ENCODE measurements at places on chromosomes 12 and 14. TPM values are rescaled to one million over a fixed set of nuclear protein-coding genes. Genes with fewer than 3 reads are reported as not detected.

DNA sequence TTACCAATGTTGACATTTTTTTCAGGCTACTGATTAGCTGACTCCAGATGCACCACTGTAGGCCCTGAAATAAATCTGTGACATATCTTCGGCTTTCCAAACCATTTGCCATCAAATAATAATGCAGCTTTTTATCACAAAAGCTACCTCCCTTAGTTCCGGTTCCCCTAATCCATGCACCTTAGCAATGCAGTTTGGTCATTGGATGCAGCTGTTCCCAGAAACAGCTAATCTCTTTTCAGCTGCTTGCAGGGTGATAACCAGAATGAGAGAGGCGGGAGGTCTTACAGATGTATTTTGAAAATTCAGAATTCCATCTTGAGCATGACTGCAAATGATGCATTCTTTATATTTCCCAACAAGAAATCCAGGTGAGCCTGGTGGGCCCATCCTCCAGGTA, 646.2 kb downstream of the SOX5 start:
- DNase-seq = no peak

CAPS2 gene
- 28.2 TPM for total RNA-seq

DNA sequence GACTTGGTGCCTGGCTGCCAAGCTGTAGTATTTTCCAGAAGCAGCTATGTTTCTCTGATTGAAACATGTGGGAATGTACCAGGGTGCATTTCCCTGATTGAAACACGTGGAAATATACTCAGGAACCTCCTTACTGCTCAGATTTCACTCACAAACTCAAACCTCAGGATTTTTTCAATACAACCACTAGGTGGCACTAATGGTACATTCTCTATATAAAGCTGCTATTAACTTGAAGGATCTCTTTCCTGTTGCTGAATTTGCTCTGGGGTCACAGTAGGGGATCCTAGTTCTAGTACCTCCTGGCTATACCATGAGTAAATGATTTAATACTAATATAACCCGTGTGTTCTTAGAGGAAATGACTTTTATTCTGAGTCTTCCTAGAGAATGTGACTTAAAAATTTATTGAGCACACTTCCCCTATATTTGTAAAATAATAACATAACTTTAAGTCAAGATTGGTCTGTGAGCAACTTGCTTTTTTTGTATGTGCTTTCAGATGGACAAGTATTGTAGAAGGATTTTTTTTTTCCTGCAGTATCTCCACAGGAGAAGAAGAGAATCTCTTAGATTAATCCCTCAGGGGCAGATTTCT, 173.8 kb upstream of the MIS18BP1 start:
- no peak for DNase-seq

GRCh38 chr12:132500142-132500855, 10.3 kb downstream of the FBRSL1 start:
- no peak for DNase-seq

PIWIL1 gene
- not detected for total RNA-seq

IL22 gene
- total RNA-seq = not detected

GRCh38 chr12:6066651-6067050, 57.8 kb downstream of the VWF start:
- DNase-seq = no peak

DNA sequence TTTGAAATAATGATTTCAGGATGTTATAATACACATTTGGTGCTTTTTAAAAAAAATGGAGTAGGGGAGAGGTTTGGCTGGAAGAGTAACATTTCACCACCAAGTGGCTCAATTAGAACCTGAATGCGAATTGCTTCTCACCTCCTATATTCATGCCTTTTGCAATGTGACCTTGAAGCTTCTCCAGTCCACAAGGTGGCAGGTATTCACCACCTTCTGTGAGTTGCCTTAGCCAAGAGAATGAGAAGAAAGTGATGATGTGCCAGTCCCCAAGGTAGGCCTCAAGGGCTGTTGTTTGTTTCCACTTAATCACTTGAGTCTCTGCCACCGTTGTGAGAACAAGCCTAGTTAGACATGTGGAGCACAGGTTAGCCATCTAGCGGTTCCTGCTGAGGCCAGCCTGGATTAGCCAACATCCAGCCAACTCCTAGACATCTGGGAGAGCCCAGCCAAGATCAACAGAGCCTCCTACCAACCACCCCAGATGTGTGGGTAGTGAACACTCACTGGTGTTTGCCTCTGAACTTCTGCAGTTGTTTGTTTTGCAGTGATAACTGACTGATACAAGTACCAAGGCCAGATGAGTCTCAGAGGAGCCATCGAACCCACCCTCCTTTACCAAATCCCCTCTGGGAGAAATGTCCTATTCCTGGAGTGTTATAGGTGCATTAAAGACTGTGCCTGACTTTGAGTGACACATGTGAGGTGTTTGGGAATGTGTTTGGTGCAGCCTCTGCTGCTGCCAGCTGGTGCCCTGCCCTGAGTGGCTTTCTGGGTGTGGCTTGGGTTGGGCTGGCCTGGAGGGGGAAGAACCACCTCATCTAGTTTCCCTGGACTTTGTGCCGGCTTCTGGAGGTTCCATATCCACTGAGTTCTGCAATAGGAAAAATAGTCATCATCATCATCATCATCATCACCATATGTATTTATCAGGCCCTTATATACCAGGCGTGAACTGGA, 132.5 kb upstream of the RFLNA start:
- DNase-seq = no peak

NID2 gene
- 40.4 TPM for total RNA-seq

- DNase-seq = no peak
Measured at GRCh38 chr12:82522762-82523161, 163.9 kb upstream of the TMTC2 start.

CSRP2 gene
- 129 TPM for total RNA-seq

ACSM4 gene
- not detected for total RNA-seq

ANKRD33 gene
- total RNA-seq = not detected
